ENCODE measurements at places on chromosomes 1 and 21.

- DNase-seq: peak; percentile 81
Measured at GRCh38 chr1:65393347-65393746, 27.1 kb upstream of the LEPR start.

GRCh38 chr1:234971586-234972297 lies 156.9 kb downstream of the TOMM20 start:
- no peak for DNase-seq

DNA sequence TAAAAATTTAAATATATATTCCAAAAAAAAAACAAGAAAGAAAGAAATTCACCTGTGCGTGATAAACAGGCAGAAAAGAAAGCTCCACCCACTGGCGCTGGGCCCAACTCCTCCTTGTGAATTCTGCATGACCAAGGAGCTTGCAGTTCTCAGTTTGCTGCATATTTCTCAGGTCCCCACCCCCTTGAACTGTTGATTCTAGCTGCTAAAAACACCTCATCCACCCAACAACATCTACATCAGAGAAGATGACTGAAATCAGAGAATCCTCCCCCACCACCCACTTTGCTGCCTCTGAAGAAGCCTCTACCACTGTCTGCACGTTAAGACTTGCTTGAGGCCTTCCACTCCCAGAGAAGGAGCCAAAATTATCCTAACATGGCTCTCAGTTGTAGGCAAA lies 104.8 kb downstream of the RGS2 start:
- peak; percentile 10 for DNase-seq

DNA sequence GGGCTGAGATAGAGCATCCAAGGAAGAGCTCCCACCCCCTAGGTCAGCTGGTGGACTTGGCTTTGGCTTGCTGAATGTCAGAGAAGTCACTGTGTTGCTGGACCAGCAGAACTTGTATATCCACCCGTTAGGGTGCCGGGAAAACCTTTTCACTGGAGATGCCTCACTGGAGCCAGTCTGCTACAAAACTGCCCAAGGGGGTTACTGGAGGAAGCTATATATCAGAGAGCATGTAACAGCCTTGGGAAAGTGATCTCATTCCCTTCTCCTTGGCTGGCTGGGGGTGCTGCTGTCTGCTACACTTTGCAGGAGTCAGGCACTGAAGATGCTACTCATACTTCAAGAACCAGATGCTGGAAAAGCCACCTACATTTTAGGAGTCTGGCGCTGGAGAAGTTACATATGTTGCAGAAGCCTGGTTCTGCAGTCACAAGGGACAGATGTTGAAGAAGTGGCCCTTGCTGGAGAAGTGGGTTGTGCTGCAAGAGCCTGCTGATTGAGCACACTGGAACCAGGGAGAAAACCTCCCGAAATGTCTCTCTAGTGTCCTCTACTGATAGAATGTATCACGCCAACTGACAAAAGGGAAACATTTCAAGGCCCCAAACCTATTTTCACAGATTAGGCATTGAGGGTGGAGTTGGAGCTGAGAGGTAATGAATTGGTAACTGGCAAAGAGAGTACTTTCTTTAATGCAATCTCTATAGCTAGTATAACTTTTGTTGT lies 250.6 kb downstream of the SPATA17 start:
- DNase-seq: no peak

GRCh38 chr1:75582725-75583261 lies 28.1 kb downstream of the SLC44A5 start:
- no peak for DNase-seq

- peak; percentile 65 for DNase-seq
Measured at GRCh38 chr1:38009088-38009840, 3.3 kb upstream of the UTP11 start.

GRCh38 chr1:233679030-233679429 lies 65.1 kb downstream of the KCNK1 start:
- DNase-seq: no peak

GRCh38 chr21:41480086-41480690 lies 27.8 kb downstream of the TMPRSS2 start:
- DNase-seq: no peak

DNA sequence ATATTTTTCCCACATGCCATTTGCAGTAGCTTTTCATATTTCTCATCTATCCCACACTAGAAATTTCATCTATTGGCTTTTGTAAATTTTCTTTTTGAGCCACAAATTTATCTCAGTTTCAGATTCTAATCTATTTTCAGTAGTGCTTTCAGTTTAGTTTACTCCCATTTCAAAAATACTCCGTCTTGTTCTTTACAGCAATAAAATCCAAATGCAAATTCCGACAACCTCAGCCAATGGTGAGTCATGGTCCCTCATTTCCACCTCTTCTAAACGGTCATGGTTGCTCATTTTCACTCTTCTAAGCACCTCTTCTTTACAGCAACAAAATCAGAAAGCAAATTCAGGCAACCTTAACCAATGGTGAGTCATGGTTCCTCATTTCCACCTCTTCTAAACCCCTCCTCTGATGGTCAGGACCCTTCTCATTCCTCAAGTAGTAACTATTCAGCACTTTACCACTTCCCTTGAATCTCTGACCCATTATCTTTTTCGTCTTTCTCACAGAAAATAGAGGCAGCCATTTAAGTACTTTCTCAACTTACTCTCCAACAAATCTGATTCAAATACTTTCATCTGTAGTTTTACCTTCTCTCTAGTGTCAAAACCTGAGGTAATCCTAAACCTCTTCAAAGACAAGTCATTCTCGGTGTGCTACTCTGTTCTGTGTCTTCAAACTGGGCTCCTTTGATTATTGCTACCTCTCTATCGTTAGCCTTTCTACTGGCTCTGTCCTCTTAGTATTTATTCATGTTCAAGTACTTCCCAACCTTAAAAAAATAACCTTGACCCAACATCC lies 34.4 kb downstream of the C21orf91 start:
- DNase-seq: peak; percentile 14

GRCh38 chr1:154609398-154610380 lies 1.7 kb upstream of the ADAR start:
- peak; percentile 57 for DNase-seq

- no peak for DNase-seq
Measured at GRCh38 chr21:25240974-25241373, 366.3 kb downstream of the MRPL39 start.

DNA sequence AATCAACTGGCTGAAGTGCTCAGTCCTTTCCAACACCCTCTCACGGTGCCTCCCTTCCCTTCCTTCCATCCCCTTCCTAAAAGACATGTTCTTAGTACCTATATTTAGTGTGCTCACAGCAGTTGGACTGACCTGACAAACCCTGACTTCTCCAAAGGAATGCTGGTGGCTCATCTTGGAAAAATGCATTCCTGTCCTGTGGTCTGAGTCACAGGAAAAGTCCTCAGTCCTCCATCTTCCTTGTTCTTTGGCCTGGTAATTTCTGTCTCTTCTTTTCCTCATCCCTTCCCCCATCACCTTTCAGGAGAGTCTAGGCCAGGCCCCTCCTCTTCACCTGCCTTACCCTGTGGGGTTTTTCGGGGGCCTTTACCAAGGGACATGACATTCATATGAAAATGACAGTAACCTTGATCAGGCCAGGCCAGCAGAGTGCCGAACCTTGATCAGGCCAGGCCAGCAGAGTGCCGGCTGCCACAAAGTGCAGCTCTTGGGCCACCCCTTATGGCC lies 7.2 kb downstream of the ATP1B1 start:
- peak; percentile 99 for DNase-seq

DNA sequence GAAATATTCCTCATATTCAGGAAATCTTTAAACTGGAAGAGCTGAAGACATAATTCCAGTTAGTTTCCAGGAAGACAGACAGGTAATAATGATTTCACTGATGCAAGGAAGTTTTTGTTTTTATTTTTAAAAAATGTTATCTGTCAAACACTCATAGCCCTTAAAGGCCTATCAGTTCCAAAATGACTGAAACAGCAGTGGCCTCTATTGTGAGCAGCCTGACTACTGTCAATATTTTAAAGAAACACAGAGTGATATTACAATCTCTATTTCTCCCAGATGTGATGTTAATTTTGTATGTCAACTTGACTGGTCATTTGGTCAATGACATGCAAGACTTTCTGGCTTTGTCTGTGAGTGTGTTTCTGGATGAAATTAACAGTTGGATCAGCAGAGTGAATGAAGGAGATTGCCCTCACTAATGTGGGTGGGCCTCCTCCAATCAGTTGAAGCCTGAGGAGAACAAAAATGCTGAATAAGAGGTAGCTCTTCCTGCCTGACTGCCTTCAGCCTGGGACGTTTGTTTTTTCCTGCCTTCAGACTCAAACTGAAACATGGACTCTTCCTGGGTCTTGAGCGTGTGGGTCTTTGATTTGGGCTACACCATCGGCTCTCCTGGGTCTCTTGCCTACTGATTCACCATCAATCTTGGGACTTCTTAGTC lies 31.3 kb upstream of the SLC30A10 start:
- no peak for DNase-seq

DNA sequence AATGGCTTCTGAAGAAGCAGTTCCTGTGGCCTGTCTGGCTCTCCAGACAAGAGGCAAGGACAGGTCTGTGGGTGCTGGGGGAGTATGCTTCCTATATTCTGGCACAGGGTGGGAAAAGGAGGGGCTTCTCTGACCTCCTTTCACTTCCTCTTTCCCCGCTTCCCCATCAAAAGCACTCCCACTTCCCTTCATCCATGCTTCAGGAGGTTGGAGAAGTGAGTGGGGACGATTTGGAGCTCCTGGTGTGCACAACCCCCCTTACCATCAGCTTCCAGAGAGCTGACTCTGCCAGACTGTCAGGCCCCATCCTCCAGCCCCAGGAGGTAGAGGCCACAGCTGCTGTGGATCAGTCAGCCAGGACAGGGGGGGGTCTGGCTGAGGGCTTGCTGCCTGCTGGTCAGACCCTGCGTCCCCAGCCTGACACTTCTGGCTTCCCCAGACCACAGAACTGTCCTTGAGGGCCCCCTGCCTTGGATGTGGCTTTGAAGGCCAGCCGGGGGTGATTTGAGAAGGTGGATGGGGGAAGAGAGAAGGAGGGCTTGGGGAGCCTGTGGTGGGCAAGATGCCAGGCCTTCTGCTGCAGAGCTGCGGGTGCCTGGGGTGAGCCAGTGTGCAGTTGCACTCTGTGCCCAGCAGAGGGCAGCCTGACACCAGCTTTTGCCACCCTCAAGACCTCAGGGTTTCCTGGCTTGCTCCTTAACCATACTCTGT lies 21.5 kb upstream of the TMEM222 start:
- peak; percentile 83 for DNase-seq

- DNase-seq: peak; percentile 74
Measured at GRCh38 chr1:151553659-151554058, 13.6 kb downstream of the TUFT1 start.

- peak; percentile 93 for DNase-seq
Measured at GRCh38 chr1:182962554-182963115, 9.7 kb upstream of the SHCBP1L start.

GRCh38 chr1:39890273-39890672 lies 7.0 kb upstream of the TRIT1 start:
- no peak for DNase-seq

DNA sequence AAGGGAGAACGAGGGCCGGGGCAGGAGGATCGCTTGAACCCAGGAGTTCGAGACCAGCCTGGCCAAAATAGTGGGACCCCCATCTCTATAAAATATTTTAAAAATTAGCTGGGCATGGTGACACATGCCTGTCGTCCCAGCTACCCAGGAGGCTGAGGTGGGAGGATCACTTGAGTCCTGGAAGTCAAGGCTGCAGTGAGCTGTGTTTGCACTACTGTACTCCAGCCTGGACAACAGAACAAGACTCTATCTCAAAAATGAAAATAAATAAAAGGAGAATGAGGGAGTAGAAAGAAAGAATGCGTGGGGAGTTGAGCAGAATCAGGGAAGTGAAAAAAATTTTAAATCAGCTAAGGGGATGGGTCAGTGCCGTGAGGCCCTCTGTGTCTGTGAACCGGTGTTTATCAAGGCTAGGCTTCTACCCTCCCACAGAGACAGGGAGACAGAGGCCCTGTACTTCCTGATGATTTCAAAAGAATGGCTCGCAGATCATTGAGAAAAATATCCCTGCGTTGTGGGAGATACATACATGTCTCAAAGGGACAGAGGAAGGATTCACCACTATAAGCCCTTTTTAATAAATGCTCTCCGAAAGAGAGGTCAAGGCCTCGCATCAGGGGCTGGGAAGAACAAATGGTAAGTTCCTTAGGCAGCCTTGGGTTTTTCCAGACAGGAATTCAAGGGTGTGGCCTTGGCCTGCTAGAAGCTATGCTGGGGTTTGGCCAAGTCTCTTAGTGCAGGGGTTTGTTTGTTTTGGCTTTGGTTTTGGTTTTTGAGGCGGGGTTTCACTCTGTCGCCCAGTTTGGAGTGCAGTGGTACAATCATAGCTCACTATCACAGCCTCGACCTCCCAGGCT lies 20.7 kb downstream of the IL10RB start:
- DNase-seq: peak; percentile 64

GRCh38 chr1:72557446-72558049 lies 275.2 kb upstream of the NEGR1 start:
- peak; percentile 59 for DNase-seq

DNA sequence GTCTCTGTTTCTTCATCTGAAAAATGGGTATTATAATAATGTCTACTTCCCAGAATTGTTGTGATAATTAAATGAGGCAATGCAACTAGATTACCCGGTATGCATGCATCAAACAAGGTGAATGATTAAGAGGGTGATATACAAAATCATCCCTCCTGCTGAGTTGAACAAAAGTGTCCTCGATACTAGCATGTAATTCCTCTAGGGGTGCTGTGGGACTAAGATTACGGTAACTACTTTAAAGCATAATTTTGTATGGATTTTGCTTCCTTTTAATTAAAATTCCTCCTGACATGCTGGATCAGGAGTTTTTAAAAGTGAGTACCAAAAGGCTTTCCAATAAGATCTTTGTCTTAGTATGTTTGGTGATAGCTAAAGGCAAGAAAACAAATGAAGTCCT lies 98.7 kb upstream of the PRMT6 start:
- DNase-seq: no peak

DNA sequence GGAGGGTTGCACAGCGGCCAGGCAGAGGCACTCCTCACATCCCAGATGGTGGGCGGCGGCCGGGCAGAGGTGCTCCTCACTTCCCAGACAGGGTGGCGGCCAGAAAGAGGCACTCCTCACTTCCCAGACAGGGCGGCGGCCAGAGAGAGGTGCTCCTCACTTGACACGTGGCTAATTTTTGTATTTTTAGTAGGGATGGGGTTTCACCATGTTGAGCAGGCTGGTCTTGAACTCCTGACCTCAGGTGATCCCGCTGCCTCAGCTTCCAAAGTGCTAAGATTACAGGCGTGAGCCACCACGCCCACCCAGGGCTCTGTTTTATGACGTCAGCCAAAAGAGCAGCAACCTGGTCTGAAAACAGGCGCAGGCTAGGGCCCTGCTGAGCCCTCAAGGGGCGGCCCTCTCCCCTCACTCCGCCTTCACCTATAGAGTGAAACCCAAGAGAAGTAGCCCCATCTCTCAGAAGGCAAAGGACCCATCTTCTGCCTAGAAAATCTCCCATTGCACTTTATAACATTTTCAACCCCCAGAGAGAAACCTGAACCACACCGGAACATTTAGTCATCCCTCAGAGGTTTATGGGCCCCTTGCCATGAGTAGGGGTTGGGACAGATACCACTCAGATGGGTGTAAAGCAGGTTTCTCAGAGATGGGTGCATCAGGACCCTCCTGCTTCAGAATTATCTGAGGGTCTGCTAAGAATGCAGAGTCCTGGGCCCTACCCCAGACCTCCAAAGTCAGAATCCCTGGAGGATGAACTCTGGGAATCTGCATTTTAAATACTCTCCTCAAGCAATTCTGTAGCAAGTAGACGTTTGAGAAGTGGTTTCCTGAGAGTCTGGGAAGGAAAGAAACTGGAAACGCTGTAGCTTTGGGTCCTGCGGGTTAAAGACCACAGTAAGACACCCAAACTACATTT lies 40.8 kb downstream of the CDK18 start:
- no peak for DNase-seq

Data from kidney tubule cell (primary cell).